ENCODE measurements at places on chromosomes 2 and 18.
A peak's percentile ranks its signal among the peaks of the same experiment; 100 is the strongest.

DNA sequence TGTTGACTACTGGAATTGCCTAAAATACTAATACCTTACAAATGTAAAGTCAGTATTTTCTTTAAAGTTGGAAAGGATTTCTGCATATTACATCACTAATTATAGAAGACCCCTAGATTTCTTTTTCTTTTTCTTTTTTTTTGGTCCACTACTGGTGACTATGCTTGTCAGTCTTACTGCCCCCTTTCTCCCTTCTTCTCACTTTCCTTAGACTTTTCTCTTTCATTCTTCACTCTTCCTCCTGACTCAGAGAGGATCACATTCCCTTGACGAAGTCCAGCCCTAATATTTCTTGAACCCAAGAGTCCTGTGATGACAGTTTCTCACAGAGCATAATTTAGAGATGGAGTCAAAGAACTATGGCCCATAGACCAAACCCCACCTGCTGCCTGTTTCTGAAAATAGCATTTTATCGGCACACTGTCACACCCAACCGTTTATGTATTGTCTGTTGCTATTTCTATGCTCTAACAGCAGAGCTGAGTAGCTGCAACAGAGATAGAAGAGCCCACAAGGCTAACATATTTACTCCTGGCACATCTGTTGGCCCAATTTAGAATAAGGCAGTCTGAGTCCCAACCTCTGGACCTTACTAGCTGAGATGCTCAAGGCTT lies 40.6 kb upstream of the RIOK3 start:
- DNase-seq = no peak

DNA sequence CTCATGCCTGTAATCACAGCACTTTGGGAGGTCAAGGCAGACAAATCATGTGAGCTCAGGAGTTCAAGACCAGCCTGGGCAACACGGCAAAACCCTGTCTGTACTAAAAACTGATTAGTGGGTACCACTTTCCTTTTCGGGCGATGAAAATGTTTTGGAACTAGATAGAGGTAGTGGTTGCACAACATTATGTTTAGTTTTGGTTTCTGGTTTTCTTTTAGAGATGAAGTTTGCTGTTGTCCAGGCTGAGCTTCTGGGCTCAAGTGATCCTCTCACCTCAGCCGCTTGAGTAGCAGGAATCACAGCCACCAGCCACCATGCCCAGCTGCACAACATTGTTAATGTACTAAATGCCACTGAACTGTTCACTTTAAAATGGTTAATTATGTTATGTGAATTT lies 27.6 kb downstream of the AAK1 start:
- no peak for DNase-seq

GRCh38 chr2:9954136-9954535 lies 2.6 kb downstream of the GRHL1 start:
- no peak for DNase-seq

DNA sequence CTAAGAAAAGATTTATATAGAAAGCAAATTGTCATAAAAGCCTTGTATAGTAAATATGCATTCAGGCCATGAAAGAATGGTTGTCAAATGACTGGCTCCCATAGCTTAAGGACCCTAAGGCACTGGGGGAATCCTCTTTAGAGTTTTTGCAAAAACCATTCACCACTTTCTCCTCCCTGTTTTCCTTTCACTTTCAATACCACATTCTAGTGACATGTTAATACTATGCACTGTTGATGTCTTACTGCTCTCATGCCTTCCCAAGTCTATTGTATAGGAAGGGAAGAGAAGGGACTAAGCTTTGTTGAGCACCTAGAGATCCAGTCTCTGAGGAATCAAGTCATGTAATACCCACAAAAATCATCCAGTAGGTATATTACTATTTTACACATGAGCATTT lies 383.0 kb upstream of the LRRTM1 start:
- no peak for DNase-seq

GRCh38 chr2:205680067-205680466 lies 2.2 kb upstream of the NRP2 start:
- DNase-seq = peak; percentile 69

DNA sequence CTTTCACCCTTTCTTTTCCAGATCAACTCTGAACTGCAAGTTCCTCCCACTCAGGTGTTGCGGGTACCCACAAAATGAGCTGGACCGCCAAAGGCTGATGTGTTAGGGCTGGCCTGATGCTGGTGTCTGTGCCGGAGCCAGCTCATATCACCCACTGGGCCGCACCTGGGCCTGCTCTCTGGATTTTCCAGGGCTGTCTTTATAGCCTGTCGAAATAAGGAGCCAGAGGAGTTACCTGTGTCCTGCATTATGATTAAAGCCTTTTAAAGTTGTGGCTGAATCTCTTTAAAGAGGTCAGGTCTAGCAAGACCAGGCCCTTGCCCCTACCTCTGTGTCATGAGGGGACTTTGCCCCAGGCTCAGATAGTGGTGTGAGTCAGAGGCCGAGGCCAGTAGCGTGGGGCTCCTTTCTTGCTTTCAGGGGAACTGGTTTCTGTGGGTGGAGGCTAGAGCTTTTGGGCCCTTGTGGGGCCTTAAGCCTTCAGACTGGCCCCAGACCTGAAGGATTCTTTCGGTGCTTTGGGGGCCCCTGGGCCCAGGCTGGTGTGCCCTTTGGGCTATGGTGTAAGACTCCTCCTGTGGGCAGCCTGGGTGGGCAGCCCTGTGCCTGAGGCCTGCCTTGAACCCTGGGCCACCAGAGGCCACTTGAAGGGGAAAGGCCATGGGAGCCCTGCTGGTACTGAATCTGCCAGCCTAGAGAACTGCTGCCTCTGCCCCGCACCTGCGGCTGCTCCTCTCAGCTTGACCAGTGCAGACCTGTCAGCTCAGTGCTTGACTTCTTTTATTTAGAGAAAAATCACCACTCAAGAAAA lies 21.3 kb downstream of the OTOF start:
- DNase-seq = peak; percentile 22

GRCh38 chr2:175154661-175155082 lies 13.3 kb downstream of the ATF2 start:
- no peak for DNase-seq

DNA sequence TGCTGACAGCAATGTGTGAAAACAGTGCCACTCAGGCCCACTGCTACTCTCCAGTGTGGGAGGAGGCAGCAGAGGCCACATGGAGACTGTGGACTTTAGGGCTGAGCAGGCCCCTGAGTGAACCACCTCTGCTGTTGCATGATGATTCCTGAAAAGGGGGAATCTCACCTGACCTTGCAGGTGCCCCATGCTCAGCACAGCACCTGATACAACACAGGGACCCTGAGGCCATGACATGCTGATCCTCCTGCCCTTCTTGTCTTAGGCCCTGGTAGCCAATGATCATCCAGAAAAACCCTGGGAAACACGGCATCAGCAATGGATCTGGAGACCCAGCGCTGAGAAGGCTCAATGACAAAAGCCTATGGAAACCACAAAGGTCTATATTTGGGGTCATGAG lies 446.8 kb upstream of the MYT1L start:
- no peak for DNase-seq

DNA sequence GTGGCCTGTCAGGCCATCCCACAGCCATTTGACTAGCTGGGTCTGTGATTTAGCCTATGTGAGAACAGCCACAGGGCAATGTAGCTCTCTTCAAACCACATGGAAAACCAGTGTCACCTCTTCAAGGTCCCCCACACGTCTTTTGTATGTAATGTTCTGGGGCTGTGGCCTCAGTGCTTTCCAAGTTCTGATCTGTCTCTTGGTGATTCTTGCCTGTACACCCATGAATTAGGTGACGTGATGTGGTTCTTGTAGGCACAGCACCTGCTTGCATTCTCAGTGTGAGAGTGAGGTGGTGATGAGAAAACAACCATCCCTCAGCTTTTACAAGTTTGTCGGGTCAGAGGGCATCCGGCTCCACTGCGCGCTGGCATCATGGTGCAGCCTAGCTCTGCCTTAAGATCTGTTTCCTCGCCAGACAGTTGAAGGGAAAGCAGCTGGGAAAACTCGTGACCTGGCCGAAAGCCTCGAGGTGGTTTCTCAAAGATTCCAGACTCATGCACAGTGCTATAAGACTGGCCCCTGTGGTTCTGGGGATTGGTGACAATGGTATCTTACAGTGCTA lies 125.8 kb downstream of the TANC1 start:
- DNase-seq = peak; percentile 79

DNA sequence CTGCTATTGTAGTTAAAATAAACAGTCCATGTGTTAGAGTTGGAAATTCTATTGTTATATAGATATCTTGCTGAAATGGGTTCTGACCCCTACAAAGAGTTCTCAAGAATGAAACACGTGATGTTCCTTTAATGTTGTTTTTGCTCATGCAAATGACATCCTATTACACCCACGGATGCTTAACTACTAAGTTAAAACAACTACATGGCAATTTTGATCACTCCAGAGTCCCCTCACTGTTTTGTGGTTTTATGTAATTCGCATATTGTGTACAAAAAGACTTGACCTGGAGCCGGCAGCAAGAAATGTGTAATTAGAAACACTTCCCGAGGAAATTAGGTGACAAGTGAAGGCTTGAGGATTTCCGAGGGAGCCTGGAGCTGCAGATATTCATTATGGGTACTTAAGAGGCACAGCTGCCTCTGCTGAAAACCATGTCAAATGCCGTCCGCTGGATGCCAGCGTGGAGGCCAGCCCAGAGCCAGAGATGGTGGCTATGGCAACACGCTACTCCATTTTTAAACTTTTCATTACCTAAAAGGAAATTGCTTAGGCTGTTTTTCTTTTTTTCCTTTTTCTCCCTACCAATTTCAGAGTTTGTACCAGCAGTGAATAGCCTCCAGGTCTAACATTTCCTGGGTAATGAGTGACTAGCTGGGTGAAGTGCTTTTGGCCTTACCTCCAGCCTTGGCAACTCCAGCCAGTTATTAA lies 21.0 kb upstream of the CABLES1 start:
- no peak for DNase-seq

- no peak for DNase-seq
Measured at GRCh38 chr2:52386433-52387030, 1354.6 kb upstream of the NRXN1 start.

GRCh38 chr2:53609551-53609950 lies 158.1 kb upstream of the CHAC2 start:
- no peak for DNase-seq

- no peak for DNase-seq
Measured at GRCh38 chr2:97926946-97927345, 68.8 kb downstream of the TMEM131 start.

DNA sequence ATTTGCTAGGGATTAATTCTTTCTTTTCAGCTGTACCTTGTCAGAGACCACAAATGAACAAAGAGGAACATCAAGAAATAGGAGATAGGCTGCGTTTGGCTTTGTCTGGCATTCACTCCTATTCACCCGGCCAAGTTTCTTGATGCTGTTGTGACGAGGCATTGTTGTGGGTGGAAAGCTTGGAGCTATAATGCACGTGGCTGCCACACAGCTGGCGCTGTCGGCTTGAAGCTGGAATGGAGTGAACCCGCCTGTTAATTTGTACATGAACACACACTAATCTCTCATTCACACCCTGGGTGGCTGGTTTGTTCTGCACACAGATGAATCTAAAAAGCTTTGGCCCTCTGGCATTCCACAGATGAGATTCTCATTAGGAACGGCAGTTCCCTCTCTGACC lies 274.9 kb upstream of the GYPC start:
- peak; percentile 57 for DNase-seq

GRCh38 chr2:117537032-117537431 lies 277.5 kb upstream of the DDX18 start:
- DNase-seq = no peak

- DNase-seq = peak; percentile 85
Measured at GRCh38 chr2:20212871-20213503, 11.9 kb downstream of the SDC1 start.

DNA sequence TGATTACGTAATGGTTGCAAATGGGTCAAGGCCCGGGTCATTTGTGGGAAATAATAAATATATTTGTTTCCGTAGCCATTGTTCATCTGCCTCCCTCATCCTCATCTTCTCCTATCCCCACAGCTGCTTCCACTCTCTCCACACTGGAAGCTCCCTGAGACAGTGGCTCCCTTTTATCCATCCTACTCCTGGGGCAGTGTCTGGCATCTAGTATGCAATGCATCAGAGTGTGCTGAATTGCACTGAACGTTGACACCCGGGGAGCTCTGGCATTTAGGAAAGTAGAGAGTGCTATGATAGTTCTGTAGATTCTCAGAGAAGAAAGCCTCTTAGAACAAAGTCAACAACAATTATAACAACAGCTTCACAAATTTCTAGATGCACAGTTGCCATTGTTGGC lies 45.5 kb upstream of the NAB1 start:
- no peak for DNase-seq

DNA sequence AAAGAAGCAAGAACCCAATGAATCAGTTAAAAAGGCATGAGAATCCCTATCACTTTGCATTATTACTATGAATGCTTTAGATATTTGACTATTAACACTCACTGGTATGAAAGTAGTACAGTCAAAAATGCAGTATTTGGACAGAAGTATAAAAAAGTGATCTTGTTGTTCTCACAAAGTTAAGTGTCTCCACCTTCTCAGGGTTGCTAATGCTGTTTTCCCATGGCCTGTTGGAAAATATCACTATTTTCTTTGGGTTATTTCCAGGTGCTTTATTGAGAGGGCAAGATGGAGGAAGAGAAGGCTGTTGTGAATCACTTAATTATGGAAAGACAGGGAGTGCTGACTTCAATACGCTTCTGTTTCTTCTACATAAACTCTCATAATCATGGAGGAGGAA lies 13.6 kb upstream of the CREB1 start:
- DNase-seq = no peak

DNA sequence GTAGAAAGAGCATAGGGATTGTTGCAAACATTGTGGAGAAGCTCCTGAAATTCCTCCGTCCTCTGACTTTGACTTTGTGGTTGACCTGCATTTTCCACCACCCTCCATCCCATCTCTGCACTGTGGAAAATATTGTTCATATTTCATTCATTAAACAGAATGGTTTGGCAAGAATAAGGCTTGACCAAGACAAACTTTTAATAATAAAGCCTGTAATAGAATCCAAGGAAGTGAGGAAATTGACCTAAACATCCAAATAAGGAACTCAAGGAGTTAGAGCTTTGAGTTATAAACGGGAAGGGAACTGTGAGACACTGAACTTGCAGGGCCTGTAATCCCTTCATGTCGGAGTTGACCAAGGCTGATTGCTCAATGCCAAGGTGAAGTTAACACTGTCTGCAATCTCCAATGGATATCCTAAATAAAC lies 115.2 kb downstream of the GFPT1 start:
- no peak for DNase-seq

DNA sequence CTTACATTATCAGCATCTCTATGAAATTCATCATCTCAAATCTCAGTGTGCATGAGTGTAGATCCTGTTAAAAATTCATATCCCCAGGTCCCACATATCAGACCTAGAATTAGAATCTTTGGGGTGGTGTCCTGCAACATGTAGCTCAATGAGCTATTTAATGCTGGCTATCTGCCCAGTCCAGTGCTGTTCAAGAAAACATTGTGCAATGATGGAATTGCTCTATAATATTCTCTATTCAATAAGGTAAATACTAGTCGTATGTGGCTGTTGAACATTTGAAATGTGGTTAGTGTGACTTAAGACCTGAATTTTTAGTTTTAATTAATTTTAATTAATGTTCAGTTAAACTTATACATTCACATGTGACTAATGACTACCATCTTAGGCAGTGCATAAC lies 127.4 kb downstream of the NOL4 start:
- DNase-seq = no peak

Data from ovary (tissue), 10 donors.